ENCODE measurements at places on chromosomes 7 and 10. TPM values are rescaled to one million over a fixed set of nuclear protein-coding genes. Genes with fewer than 3 reads are reported as not detected.

GRCh38 chr10:58642283-58642682, 129.6 kb downstream of the BICC1 start:
- no peak overlapping the region for H3K4me3 ChIP-seq
- H3K27ac ChIP-seq: no peak overlapping the region
- no peaks in the 10 kb centered on the region for H3K27me3 ChIP-seq
- no peaks in the 10 kb centered on the region for H3K36me3 ChIP-seq
- no peaks in the 10 kb centered on the region for H3K4me1 ChIP-seq

GRCh38 chr10:122089311-122090017, 100.5 kb downstream of the TACC2 start:
- no peaks in the 10 kb centered on the region for H3K4me1 ChIP-seq
- H3K27me3 ChIP-seq: no peaks in the 10 kb centered on the region
- DNase-seq: no peak
- no peaks in the 10 kb centered on the region for H3K36me3 ChIP-seq

DNA sequence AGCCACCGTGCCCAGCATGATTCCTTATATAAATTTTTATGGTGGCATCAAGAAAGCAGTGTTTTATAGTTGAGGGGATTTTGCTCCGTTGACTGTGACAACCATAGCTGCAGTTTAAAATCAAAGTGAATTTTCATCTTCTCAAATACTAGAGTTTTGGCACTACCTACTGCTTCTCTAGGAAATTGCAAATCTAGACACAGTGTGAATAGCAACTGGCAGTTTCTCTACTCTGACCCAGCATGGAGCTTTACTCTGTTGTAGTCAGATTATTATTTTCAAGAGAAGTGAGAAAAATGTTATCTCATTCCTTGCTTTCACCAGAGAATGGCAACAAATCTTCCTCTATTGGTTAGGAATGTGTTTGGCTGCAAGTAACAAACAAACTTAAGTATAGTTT, 22.9 kb downstream of the MCM10 start:
- no peak for DNase-seq
- H3K4me1 ChIP-seq: no peaks in the 10 kb centered on the region
- H3K27me3 ChIP-seq: no peaks in the 10 kb centered on the region
- no peaks in the 10 kb centered on the region for H3K36me3 ChIP-seq
- H3K27ac ChIP-seq: no peak overlapping the region

DNA sequence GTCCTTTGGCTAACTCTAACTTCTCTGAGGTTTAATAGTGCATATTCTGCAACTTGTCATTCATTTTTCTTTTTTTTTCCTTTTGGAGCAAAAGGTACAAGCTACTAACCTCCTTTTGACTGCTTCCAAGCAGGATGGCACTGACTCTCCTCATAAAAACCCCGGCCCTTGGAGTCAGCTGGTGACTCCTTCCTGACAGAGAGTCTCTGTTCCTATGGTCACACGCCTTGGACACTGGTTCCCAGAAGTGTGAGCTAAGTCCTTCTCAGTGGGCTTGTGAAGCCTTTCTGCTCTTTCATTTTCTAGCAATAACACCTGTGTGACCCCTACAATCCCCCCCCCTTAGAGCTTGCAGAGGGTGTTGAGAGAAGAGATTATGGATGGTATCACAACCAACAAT, 21.7 kb downstream of the DOCK4 start:
- H3K36me3 ChIP-seq: no peaks in the 10 kb centered on the region
- no peaks in the 10 kb centered on the region for H3K27me3 ChIP-seq
- peak overlapping the region; percentile 74 for H3K27ac ChIP-seq
- H3K4me1 ChIP-seq: peaks cover 38% of the 10 kb centered on the region

The HOXA4 gene
- 8.5 TPM for total RNA-seq

The DNAJB9 gene
- total RNA-seq: 54.1 TPM

DNA sequence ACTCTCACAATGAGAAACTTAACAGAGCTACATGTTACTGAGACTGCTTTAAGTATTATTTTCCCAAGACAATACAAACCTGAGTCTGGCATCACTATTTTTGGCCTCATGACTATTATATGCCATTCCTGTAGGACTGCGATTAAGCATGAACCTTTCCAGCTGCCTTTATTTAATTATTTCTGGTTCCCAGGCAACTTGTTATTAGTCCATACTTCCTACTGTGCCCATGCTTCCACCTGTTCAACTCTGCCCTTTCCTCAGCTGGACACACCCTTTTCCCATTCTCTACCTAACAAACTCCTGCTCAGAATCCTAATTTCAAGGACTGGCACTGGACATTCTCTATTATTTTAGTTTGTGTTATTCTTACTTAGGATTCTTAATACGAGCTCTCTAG, 8.1 kb upstream of the CROT start:
- no peaks in the 10 kb centered on the region for H3K27me3 ChIP-seq
- no peak for DNase-seq
- no peaks in the 10 kb centered on the region for H3K4me1 ChIP-seq
- H3K36me3 ChIP-seq: no peaks in the 10 kb centered on the region
- H3K27ac ChIP-seq: no peak overlapping the region

DNA sequence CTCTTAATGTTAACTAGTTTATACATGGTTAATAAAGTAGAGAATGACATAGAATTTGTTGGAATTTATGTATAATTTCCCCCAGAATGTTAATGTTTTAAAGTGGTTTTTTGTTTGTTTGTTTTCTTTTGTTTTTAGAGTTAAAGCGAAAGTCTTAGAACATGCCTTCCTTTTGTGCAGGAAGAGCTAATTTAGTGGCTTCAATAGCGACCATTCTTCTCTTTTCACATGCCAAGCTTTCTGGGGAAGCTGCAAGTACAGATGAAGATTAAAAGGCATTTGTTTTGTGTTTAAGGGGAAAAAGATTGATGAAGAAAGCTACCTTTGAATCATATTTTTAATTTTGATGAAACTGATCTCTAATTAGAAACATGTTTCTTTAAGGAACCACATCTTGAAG, 256.3 kb upstream of the CSTF2T start:
- DNase-seq: no peak
- no peak overlapping the region for H3K27ac ChIP-seq
- no peak overlapping the region for H3K4me3 ChIP-seq
- no peaks in the 10 kb centered on the region for H3K4me1 ChIP-seq
- H3K36me3 ChIP-seq: no peaks in the 10 kb centered on the region
- H3K27me3 ChIP-seq: no peaks in the 10 kb centered on the region

GRCh38 chr10:43362191-43362839, 9.1 kb upstream of the FXYD4 start:
- peak; percentile 100 for DNase-seq
- peaks cover 10% of the 10 kb centered on the region for H3K4me1 ChIP-seq
- H3K27me3 ChIP-seq: no peaks in the 10 kb centered on the region
- peak overlapping the region; percentile 68 for H3K4me3 ChIP-seq
- no peaks in the 10 kb centered on the region for H3K36me3 ChIP-seq

- H3K36me3 ChIP-seq: peaks cover 49% of the 10 kb centered on the region
- DNase-seq: peak; percentile 32
- H3K27me3 ChIP-seq: no peaks in the 10 kb centered on the region
These were observed 472 bp downstream of the PDAP1 start for GRCh38 chr7:99407872-99408378.

The CACNA2D1 gene
- total RNA-seq: 9.0 TPM

DNA sequence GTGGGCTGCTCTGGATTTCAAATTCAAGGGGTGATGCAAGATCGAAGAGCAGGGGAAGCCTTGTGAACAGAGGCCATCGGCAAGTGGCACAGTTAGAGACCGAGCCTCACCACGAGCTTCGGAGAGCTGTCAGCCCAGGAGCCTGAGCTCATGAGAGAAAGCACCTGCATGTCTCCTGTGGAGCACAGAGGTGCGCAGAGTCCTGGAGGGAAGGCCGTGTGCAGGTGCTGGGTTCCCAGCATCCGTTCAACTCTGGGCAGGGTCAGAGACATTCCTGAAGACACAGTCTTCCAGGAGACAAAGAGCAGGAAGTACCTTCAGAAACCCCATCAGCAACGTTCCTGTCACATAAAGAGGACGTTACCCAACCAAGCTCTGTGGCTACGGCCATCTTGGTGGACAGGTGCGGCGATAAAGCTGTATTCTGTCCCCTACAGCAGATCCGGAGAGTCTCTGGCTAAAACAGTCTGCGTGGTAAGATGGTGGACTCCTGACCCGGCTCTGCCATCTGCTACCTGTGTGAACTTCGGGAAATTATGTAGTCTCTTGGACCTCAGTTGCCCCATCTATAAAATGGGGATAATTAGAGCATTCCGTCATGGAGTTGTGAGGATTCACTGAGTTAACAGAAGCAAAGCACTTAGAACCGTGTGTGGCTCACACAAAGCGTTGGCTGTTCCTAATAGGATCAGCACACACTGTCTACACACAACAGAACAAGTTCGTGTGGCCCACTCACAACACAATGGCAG, 40.6 kb downstream of the NOD1 start:
- no peak for DNase-seq
- H3K4me3 ChIP-seq: no peak overlapping the region
- no peaks in the 10 kb centered on the region for H3K27me3 ChIP-seq
- H3K27ac ChIP-seq: no peak overlapping the region
- peaks cover 18% of the 10 kb centered on the region for H3K4me1 ChIP-seq

The UFSP1 gene
- total RNA-seq: not detected

DNA sequence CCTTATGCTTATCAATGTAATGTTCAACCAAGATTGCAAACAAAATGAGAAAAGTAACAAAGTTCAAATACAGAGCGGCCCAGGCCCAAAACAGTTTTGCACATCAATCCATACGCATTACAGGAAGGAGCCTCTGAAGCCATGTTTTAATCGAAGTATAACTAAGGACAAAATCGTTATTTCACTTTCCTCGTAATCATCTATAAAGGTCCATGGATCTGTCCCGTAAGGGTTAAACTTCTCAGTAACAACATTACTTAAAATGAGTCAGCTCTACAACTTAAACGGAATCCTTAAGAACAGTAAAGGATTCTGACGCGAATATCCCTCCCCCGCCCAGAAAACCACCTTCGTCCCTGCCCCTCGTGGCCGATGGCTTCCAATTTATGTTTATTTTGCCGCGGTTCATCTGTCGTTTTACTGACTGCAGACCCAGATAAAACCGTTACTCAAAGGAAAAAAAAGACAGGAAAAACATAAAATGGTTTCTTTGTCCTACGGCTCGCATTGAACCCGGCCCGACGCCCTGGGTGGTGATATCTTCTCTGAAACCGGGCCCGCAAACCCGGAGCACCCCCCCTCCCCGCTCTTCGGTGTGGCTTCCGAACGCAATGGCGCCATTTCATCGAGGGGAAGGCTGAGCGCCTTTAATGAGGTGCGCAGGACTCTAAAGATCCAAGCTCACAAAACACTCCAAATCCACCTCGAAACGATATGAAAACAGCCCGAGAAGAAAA, 1.1 kb downstream of the HNRNPA2B1 start:
- no peaks in the 10 kb centered on the region for H3K27me3 ChIP-seq
- peak overlapping the region; percentile 100 for H3K27ac ChIP-seq
- H3K4me1 ChIP-seq: peaks cover 52% of the 10 kb centered on the region
- peak; percentile 73 for DNase-seq

The AGAP5 gene
- total RNA-seq: 12.4 TPM

- no peaks in the 10 kb centered on the region for H3K27me3 ChIP-seq
- H3K36me3 ChIP-seq: no peaks in the 10 kb centered on the region
- H3K4me1 ChIP-seq: no peaks in the 10 kb centered on the region
- no peak overlapping the region for H3K4me3 ChIP-seq
- no peak overlapping the region for H3K27ac ChIP-seq
- no peak for DNase-seq
These were observed 96.5 kb downstream of the BTRC start for GRCh38 chr10:101450277-101451080.

DNA sequence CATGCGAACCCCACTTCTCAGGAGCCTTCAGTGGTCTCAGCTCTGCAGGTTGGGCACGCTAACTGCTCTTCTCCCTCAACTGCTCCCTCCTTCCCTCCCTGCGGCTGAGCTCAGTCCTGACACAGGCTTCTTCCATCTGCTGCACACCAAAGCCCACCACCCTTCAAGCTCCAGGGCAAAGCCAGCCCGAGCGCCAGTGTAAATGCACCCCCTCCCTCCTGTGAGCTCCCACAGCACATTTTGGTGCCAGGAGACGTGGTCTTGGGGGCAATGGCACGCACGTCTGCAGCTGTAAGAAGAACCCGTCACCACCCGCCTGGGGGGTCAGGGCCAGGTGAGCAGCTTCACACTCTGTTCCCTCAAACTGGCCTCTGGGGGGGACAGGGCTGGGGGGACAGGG, 15.9 kb downstream of the VIPR2 start:
- H3K27me3 ChIP-seq: no peaks in the 10 kb centered on the region
- H3K4me3 ChIP-seq: no peak overlapping the region

DNA sequence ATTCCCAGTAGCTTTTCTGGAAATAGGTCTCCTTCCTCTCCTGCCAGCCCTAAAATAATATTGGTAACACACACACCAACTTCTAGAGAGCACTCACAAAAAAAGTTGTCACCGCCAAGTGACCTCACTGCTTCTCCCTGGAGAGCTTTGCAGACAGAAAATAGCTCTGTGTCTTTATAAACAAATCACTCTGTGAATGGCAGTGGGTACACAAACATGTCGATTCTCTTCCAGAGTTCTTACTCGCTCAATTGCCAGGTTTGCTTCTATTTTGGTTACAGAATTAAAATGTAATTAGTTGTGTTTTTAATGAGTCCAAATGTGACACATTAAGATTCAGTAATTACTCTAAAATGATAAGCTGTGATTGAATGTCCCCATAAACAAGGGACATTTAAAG, 649.2 kb upstream of the C7orf33 start:
- no peak overlapping the region for H3K4me3 ChIP-seq
- no peak for DNase-seq
- H3K27ac ChIP-seq: no peak overlapping the region

GRCh38 chr10:77586719-77587415, 50.7 kb downstream of the KCNMA1 start:
- no peak overlapping the region for H3K27ac ChIP-seq
- H3K4me3 ChIP-seq: no peak overlapping the region
- DNase-seq: peak; percentile 61
- H3K27me3 ChIP-seq: no peaks in the 10 kb centered on the region

- H3K4me1 ChIP-seq: peaks cover 23% of the 10 kb centered on the region
- H3K27me3 ChIP-seq: no peaks in the 10 kb centered on the region
- H3K36me3 ChIP-seq: no peaks in the 10 kb centered on the region
- peak; percentile 58 for DNase-seq
These were observed 57.0 kb downstream of the YKT6 start for GRCh38 chr7:44257618-44258422.

DNA sequence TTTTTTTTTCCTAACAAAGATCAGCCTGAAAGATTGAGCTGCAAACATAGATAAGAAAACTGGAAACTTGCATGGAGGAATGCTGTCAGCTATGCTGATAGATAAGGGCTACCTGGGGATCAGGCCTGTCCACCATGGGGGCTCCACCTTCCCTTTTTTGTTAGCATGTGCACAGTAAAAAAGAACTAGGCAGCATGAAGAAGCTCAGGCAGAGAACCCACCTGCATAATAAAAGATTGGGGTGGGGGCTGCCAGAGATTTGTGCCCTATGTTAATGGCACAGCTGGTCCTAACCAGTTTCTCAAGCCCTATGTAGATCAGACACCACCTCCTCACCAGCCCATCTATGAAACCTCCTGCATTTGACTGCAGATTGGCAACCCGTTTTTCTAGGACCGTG, 45.4 kb upstream of the CACNB2 start:
- H3K4me1 ChIP-seq: no peaks in the 10 kb centered on the region
- no peaks in the 10 kb centered on the region for H3K36me3 ChIP-seq
- H3K27ac ChIP-seq: no peak overlapping the region
- DNase-seq: no peak
- no peak overlapping the region for H3K4me3 ChIP-seq
